WTC11 (cell line): ENCODE measurements at places on chromosomes 4 and X. TPM values are rescaled to one million over a fixed set of nuclear protein-coding genes. Genes with fewer than 3 reads are reported as not detected.

- peaks cover 2% of the 10 kb centered on the region; the same call in 1 of the 2 replicates for H3K27me3 ChIP-seq
- peaks cover 38% of the 10 kb centered on the region for H3K4me1 ChIP-seq
- peak overlapping the region; percentile 99 for H3K4me3 ChIP-seq
- H3K36me3 ChIP-seq, result peaks cover 35% of the 10 kb centered on the region
Observed at GRCh38 chr4:139300431-139301112, 733 bp upstream of the NAA15 start.

DNA sequence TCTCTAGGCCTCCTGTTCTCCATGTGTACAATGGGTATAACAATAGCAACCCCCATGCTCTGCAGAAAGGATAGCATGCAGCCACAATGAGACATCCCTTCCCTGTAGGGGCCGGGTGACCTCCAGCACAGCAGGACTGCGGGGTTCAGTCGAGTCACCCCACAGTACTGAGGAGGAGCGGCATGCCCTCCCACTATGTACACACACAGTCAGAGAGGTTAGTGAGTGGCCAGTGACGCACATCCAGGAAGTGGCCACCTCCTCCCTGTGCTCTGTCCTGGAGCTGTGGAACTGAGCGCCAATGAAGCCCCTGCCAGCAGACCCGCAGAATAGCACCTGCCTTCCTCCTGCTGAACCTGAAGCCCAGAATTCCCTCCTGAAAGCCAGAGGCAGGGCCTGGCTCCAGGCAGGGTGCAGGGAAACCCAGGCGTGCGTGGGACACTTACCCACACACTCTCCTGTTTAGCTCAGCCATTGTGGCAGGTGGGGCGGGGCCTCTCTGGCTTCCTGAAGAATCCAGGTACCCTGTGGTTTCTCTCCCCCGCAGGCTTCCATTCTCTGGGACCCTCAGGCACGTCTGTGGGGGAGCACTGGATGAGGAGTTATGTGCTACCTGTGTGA is 50.0 kb downstream of the WFS1 start:
- no peaks in the 10 kb centered on the region for H3K27me3 ChIP-seq
- H3K27ac ChIP-seq, result no peak overlapping the region
- 0 out of 2 replicates have a peak, but pooled peaks cover 2% of the 10 kb centered on the region for H3K4me1 ChIP-seq
- no peak for DNase-seq

- H3K36me3 ChIP-seq, result no peaks in the 10 kb centered on the region
- H3K4me1 ChIP-seq, result no peaks in the 10 kb centered on the region
- no peak overlapping the region for H3K4me3 ChIP-seq
Observed at GRCh38 chrX:136806891-136807410, 26.2 kb upstream of the ARHGEF6 start.

- no peaks in the 10 kb centered on the region for H3K36me3 ChIP-seq
- peaks cover 8% of the 10 kb centered on the region for H3K4me1 ChIP-seq
- no peak overlapping the region for H3K4me3 ChIP-seq
- H3K27me3 ChIP-seq, result no peaks in the 10 kb centered on the region; the same call in 1 of the 2 replicates
Observed at GRCh38 chr4:68256284-68256683, 10.8 kb upstream of the TMPRSS11B start.

EGFL6 gene
- 0.89 to 0.96 TPM (median 0.89 TPM) in 3 replicates for total RNA-seq

- DNase-seq, result peak; percentile 88
- peak within 1 kb of the TSS; percentile 87 for H3K27ac ChIP-seq
- peaks cover 18% of the 10 kb centered on the region for H3K4me1 ChIP-seq
- peaks cover 7% of the 10 kb centered on the region for H3K36me3 ChIP-seq
- H3K4me3 ChIP-seq, result peak within 1 kb of the TSS; percentile 84
Observed at GRCh38 chrX:15493118-15493962, at the start of gene PIR. Gene PIR, minus strand, starts transcription at chrX:15493333. Its CDS starts 2,076 bp downstream, at chrX:15491257.

GRCh38 chr4:143356493-143356892 is 19.8 kb downstream of the GAB1 start:
- H3K4me3 ChIP-seq, result no peak overlapping the region
- peak overlapping the region; percentile 75; the same call in 1 of the 2 replicates for H3K27ac ChIP-seq
- no peaks in the 10 kb centered on the region for H3K36me3 ChIP-seq
- H3K27me3 ChIP-seq, result no peaks in the 10 kb centered on the region

- H3K27me3 ChIP-seq, result peaks cover 28% of the 10 kb centered on the region
- peak; percentile 33 for DNase-seq
- H3K4me3 ChIP-seq, result no peak overlapping the region
- peaks cover 15% of the 10 kb centered on the region for H3K4me1 ChIP-seq
Observed at GRCh38 chrX:137031517-137032340, 2.1 kb downstream of the GPR101 start.

CT45A3 gene
- not detected in 3 replicates for total RNA-seq

DNA sequence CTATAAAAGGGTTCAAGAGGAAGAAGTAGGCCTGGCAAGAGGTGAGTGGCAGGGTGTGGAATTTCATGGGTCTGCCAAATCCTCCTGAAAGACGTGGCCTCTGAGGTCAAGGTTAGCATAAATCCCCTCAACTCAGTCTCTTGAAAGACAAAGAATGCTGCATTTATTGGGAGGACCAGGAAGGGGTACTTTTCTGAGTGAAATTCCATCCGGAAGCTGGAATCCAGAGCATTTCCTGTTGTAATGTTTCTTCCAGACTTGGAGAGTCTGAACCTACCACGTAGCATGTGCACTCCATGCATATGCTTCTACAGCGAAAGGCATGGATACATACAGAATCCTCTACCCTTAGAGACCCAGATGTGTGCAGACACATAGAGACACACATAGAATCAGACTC is 13.4 kb upstream of the FGD1 start:
- H3K27me3 ChIP-seq, result peaks cover 6% of the 10 kb centered on the region
- H3K27ac ChIP-seq, result peak overlapping the region; percentile 78
- H3K4me3 ChIP-seq, result no peak overlapping the region
- peaks cover 8% of the 10 kb centered on the region for H3K4me1 ChIP-seq
- H3K36me3 ChIP-seq, result peaks cover 6% of the 10 kb centered on the region

DNA sequence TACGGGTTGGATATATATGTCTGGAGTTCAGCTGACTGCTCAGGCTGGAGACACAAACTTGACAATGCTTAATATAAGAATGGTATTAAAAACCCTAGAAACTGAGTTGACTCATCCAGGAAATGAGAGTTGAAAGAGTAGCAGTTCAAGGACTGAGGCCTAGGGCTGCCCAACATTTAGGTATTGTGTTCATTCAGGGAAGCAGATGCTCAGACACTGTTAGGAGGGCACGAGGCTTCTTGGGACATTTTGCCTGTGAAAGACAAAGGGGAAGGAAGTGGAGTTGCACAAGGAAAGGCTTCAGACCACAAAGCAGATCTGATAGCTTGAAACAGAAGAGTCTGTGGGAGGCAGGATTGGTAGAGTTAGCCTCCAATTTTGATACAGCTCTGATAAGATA is 52.0 kb upstream of the HS3ST1 start:
- H3K4me3 ChIP-seq, result no peak overlapping the region
- no peaks in the 10 kb centered on the region; the same call in 1 of the 2 replicates for H3K27me3 ChIP-seq
- DNase-seq, result no peak
- no peaks in the 10 kb centered on the region for H3K4me1 ChIP-seq
- peaks cover 35% of the 10 kb centered on the region for H3K36me3 ChIP-seq
- H3K27ac ChIP-seq, result no peak overlapping the region

HTN1 gene
- not detected in 3 replicates for total RNA-seq

GAGE12F gene
- 0.82 TPM in 1 of 3 replicates, not detected in the others for total RNA-seq

IL15 gene
- total RNA-seq, result 1.3 to 2.6 TPM (median 2.0 TPM) in 3 replicates

GRCh38 chr4:853416-853781 is 27.5 kb upstream of the CPLX1 start:
- H3K4me1 ChIP-seq, result no peaks in the 10 kb centered on the region
- H3K36me3 ChIP-seq, result peaks cover 27% of the 10 kb centered on the region
- H3K4me3 ChIP-seq, result no peak overlapping the region
- no peak overlapping the region for H3K27ac ChIP-seq
